NCI-H1417 (cell line): ENCODE measurements at places on chromosomes 7 and 10.

DNA sequence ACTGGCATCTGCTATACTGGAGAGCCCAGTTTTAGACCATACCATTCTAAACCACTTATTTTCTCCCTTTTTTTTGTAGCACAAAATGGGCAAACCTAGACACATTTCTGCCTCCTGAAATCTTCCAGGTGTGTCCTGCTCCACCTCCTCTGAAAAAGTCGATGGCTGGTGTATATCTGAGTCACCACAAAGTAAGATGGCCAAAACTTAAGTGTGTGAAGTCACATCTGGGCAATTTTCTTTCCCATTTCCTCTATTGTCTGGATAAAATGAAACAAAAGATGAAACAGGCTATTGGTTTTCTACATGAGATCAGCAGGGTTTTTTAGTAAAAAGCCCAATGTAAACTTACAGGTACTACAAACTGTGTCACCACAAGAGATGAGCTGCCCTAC is 65.5 kb downstream of the OSBPL3 start:
- no peak for DNase-seq

DNA sequence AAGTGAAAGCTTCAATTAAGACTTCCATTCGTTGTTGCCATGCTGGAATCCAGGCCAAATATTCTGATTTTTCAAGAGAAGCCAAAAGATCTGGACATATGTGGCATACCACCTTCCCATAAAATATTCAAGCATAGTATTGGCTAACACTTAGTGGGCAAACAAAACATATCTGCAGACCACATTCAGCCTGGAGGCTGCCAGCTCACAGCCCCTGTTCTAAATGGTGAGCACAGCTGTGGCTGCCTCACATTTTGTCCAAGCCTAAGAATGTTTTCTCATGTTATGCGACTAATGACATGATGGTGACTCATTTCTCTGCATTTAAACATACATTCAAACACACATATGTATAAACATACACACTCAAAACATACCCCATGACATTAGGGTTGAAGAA is 10.6 kb upstream of the CALU start:
- no peak for DNase-seq

GRCh38 chr7:29825775-29826529 is 19.6 kb downstream of the WIPF3 start:
- DNase-seq: no peak

DNA sequence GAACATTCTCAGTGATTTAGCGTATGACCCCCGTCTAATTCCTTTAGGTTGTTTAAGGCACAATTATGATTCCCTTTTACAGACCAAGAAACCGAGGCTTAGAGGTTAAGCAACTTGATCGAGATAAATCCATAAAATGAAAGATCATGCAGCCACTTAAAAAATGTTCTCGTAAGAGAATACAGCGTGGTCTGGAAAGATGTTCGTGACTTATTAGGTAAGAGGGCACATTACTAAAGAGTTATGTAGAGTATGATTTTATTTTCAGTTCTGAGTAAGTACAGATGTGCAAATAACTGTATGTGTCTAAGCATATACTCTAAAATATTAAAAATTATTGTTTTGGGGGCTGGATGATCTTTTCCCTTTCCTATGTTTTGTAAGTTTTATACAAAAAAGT is 575.1 kb downstream of the PARD3 start:
- no peak for DNase-seq

DNA sequence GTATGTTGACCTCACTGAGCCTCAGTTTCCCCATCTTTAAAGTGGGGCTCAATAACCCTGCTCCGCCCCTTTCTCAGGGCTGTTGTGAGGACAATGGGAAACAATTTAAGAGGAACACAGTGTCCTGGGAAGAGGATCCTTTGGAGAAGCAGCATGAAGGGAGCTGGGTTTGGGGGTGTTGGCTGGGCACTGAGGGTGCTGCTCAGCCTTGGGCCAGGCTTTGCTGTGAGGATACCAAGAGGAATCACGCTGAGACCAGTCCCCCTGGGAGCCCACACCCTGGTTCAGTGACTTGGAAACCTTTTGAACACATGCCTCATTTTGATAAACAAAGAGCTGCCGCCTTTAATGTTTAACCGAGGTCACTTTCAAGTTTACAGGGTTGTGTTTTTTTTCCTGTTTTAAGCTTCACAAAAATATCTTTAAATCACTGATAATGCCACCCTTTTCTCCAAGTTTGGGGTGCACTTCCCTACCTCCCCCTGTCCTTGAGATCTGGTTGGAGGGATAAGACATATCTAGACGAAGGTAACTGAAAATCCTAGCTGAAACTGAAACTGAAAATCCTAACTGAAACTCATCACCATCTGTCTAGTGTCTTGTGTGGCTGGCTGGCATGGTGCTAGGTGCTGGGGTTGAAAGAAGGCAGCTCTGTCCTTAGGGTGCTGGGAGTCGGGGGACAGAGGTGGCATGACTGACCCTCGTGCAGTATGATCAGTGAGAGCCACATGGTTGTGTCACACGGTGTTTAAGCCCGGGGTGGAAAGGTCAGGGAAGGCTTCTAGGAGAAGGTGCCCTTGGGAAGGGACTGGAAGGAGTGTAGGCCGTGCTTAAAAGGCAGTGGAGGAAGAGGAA is 27.7 kb downstream of the ZNF775 start:
- no peak for DNase-seq

DNA sequence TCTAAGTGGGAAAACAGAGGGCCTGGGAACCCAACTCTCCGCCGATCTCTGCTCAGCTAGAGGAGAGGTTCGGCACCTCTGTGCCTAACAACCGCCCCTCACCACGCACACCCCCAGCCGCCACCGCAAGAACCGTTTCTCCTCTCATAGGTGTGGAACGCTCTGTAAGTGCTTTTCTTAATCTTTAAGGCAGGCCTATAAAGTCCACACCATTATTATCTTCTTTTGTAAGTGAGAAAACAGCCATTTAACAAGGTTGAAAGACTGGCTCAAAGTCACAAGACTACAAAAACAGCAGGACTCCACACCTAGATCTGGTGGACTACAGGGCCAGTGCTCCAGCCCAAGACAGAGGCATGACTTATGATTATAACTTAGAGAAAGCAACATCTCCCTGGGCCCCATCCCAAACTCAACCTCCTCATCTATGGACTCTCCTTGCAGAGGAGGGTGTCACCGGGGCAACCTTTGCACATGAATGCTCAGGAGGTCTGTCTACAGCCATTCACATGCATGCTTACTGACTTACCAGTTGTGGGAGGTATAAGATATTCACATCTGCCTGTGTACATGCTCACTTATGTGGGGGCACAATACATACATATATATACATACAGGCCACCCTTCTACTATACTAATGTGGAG is 7.9 kb upstream of the NKX2-3 start:
- no peak for DNase-seq

DNA sequence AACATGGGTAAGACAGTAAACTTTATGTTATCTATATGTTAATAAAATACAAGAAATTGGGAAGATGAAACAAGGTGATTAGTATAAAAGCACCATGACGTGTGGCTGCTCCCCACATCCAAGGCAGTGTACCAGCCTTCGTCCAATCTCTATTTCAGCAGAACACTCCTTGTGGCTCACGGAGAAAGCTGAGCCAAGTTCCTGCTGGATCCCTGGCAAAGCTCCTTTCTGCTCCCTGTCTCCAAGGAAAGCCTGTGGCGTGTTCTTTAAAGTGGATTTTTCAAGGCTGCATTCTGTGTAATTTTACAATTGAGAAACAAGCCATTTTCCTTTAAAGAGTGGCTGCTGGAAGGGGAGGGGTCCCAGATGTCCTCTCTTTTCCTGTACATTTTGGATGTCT is 467.3 kb downstream of the PTPRN2 start:
- DNase-seq: no peak

DNA sequence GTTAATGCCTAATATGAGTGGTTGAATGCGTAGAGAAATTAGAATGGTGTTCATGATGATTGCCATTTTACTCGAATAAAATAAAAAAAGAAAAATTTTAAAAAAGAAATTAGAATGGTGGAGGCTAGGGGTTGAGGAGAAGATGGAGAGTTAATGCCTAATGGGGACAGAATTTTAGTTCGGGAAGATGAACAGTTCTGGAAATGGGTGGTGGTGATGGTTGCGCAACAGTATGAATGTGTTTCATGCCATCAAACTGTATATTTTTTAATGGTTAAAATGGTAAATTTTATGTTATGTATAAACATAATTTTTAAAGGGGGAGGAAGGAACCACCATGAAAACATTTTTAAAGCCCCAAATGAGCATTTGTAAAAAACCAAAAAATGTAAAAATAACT is 140.1 kb upstream of the AGK start:
- DNase-seq: no peak

DNA sequence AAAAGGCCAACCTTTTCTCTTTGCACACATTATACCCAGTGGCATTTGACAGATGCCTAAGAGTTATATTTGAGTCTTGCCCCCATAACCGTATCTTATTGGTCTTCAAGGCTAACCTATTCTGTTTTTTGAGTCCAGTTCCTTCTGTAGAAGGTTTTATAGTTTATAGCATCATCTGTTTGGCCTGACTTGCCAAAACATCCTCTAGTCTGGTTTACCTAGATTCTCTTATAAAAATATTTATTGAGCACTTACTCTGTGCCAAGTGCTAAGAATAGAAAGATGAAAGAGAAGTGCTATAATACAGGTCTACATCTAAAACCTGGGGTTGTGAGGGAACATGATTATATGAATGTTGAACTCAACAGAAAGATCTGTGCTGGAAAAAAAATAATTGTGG is 55.9 kb upstream of the PIP4K2A start:
- DNase-seq: no peak

GRCh38 chr7:24392774-24393173 is 108.8 kb downstream of the NPY start:
- no peak for DNase-seq

DNA sequence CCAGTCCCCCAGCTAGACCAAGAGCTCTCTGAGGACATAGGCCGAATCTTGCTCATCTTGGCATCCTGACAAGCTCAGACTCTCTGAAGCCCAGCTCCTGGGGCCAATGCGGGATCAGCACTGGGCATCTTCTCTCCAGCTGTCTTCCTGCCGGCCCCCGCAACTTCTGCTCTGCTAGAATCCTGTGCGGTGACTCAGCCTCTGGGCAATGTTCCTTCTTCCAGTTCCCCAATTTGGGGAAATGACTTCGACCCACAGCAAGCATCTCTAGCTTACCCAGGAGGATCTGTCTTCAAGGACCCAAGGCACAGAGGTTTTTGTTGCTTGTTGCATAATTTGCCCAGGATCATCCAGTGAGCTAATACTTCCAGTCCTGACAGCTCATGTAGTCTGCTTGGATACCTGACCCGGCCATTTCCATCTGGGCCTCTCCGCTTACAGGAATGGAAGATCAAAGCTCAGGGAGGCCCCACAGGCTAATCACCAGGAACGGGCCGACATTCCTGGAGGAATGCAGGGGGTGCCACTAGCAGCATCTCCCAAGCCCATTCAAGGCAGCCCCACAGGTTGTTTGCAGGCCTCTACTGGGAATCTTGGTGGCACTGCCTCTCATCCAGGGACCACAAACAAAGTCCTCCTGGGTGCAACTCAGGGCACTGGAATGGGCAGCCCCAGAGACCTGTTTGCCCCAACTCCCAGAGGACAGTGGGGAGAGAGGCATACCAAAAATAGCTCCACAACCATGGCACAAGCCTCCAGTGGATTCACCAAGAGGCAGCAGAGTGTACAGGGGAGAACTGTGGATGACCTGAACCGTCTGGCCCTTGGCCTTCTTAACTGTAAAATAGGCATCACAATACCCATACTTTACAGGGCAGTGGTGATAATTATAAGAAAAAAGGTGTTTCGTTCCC is 151.9 kb downstream of the NEURL1 start:
- DNase-seq: no peak

- DNase-seq: no peak
These were observed 106.3 kb downstream of the ATXN7L1 start for GRCh38 chr7:105769901-105770628.

DNA sequence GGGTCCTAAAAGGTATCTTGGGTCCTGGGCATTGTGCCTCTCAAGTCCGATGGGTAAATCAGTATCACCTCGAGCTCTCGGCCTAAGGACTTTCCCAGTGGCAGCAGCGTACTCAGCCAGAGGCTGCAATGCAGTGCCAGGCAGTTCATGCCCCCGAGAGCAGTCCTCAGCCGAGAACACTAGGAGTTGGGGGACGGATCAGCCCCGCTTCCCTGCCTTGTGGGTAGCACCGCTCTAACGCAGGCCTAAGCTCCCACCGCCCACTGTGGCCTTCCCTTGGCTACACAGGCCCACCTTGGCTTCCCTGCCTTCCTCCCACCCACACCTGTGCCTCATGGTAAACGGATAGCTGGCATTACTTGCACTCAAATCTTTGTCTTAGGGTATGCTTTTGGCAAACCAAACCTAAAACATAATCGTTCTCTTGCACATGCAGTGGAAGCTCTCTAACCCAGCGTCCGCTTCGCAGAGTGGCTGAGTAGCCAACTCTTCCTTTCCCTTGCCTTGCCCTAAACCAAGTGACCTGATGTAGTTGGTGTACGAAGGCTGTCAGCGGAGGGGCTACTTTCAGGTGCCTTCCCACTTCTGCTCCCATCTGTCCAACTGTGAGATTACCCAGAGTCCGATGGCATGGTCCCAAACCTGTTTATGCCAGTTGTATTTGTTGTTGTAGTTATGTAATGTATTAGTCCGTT is 73.2 kb upstream of the CHST15 start:
- no peak for DNase-seq

DNA sequence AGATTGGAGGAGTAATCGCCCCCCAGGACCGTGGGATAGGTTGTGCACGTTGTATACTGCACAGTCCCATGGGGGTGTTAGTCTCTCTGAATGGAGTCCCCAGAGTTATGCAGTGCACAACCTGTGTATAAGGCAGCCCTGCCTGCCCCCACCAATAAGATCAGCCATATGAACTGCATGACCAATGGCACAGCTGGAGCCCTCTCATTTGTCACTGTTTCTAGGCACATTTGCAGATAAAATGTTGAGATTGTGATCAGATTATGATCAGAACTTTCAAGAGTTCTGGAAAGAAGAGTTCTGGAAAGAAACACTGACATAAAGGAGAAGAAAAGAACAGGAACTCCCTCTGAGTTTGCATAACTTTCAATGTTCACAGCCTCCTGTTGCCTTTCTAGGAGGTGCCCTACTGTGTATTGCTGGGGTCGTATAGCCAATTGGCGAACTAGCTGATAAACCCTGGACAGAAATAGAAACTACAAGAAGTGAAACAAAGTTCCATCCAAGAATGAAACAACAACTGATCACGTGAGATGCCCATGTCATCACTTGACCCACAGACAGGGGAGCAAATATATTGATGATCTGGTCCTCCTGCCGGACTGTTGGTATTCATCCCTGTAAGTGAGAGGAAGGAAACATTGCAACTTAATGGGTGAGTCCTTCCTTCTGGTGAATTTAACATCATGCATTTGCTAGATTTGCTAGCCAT is 49.6 kb upstream of the TOMM7 start:
- no peak for DNase-seq

GRCh38 chr10:28730031-28730778 is 52.9 kb downstream of the BAMBI start:
- no peak for DNase-seq

GRCh38 chr10:119515511-119516045 is 26.9 kb downstream of the RGS10 start:
- DNase-seq: no peak

DNA sequence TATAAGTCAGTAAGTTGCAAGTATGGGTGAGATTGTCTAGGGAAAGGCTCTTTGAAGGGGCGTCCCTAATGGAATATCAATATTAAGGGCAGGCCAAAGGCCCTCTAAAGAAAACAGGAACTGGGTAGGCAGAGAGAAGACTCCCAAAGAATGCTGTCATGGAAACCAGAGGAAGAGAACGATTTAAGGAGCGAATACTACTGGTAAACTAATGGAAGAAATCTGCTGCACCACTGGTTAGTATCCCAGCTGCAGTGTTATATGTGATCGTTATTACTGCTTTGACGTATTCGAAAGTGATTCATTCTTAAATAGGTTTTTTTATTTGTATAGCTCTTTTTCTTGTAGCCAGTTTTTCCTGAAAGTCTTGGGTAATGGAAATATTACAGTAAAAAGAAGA is 1.3 kb downstream of the CASP2 start:
- DNase-seq: no peak
